ENCODE measurements at places on chromosomes 7 and 10.

- DNase-seq, result no peak
These were observed 97.5 kb downstream of the FAM53B start for GRCh38 chr10:124646483-124647352.

DNA sequence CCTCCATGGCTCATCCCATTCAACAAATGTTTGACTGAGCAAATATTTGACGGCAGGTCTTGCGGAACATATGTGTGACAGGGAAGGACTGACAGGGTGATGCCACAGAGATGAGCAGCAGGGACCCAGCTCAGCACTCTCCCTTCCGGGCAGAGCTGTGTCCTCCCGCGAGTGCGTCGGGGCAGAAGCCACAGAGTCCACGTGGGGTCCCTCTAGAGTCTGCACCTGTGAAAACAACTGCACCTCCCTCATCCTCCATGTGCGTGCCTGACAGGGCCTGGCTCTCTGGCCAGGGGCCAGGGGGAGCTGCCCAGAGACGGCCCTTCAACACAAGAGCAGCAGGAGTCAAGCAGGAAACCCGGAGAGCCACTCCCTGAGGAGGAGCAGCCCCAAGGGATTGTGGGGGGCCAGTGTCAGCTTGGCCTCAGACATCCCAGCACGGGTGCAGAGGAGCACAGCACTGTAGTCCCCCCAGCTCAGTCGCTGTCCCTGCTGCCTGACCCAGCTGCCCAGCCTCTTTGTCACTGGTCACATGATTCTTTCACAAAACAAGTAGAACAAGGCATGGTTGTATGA, 83.6 kb upstream of the TMEM72 start:
- DNase-seq, result no peak

DNA sequence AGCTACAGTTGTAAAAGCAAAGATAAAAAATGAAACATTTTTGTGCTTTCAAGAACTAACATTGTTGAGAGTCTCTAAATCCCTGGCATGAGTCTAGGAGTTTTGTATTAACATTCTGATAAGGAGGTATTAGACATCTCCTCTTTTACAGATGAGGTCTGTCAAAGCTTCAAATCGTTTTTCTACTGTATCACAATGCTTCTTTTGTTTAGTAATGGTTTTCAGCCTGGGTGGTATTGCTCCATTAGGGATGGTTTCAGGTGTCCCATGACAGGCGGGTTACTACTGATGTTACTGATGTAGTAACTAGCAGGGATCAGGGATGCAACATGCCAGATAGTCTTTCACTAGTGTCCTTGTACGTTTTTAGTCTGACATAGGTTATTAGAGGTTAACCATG, 27.4 kb downstream of the STAM start:
- DNase-seq, result no peak

- DNase-seq, result no peak
These were observed 30.8 kb upstream of the CACUL1 start for GRCh38 chr10:118785551-118785950.
